ENCODE measurements at places on chromosomes 12 and 14.

DNA sequence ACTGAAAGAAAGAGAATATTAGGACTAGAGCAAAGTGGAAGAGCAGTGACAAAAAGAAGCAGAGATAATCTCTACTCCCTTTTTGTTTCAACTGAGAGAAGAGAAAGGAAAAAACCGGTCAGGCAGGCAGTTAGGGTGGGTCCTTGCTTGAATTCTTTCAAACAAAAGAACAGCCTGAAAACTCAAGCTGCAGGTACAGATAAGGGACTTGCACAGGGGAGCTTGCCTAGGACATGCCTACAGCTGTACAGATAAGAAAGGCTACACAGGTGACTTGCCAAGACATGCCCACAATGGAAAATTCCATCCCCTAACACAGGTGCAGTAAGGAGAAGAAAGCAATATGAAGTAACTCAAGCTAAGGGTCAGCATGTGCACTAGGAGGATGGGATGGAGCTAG lies 532.2 kb upstream of the MIS18BP1 start:
- DNase-seq: no peak

GRCh38 chr14:69682621-69683263 lies 71.3 kb downstream of the SUSD6 start:
- DNase-seq: no peak

GRCh38 chr12:22687361-22688076 lies 62.5 kb downstream of the ETNK1 start:
- DNase-seq: no peak

DNA sequence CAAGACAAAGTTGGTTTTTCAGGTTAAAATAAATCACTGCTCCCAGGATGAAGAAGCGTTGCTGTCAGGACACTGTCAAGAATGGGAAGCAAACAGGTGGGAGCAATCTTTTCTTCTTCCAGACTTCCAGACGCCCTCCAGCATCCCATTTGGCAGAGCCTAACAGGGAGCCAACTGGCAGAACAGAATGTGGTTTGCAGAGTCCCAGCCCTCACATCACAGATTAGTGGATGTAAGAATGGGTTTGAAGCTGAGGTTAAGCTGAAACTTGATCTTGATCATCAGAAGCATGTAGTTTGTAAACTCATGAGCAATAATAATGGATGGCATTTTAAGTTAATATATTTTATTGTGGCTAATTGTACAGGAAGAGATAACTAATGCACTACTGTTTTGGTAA lies 636.4 kb downstream of the SLC6A15 start:
- DNase-seq: no peak

DNA sequence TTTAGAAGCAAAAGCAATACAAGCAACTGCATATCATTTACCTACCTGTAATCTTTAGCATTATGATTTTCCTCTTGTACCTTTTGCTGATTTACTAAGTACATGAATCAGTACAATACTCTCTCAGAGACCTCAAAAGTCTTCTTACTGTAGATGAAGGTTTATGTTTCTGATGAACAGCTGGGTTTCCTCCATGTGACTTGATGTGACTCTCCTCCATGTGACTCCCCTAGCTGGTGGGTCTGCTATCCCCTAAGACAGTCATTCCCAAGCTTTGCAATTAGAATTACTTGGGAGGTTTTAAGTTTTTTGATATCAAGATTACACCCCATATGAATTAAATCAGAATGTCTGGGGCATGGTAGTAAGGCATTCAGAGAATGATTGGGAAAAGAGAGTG lies 32.0 kb upstream of the ABCC9 start:
- no peak for DNase-seq

DNA sequence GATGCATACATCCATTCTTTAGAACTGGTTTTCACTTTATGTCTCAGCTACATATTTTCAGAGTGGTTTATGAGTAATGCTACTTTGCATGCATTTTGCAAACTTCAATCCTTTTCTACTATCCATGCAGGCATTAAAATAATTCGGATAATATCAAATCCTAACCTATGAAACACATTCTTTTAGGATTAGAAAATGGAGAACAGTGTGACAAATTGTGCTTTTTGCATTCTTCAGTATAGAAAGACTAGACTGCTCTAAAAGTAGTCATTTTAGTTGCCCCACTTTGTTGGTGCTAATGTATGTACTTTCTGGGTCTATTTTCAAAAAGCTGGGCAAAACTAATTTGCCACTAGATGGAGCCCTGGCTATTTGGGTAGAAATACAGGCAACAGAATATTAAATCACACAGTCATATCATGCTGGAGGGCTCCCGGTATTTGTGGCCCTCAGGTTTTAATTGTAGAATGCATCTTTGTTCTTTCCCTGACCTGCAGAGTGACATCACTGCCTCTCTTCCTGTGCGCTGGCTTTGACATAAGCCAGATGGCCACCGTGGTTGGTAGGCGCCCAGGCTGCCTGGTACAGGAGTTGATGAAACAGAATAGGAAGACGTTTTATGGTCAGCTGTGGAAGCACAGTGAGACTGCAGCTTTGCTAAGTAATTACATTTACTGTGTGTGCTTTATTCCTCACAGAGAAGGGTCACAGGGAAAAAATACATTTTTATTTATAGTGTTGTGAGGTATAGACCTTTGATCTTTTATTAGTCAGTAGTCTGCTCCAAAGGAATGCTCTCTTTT lies 28.1 kb downstream of the MSRB3 start:
- no peak for DNase-seq

DNA sequence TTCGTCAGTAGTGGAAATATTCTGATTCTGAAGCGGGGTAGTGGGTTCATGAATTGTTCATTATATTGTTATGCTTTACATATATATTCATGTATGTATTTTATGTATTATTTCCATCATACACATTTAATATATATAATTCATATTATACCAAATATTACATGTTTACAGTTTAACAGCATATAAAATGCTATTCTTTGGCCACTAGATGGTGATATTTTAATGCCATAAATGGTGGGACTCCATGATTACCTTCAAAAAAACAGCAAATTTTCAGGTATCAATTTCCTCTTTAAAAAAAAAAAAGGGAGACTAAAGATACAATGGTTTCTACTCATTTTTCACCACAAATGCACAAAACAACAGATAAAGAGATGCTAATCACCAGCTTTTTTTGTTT lies 41.0 kb downstream of the BDKRB1 start:
- no peak for DNase-seq

GRCh38 chr14:94396628-94397225 lies 8.3 kb upstream of the SERPINA1 start:
- no peak for DNase-seq
